Activated gamma-delta T cell (primary cell): ENCODE measurements at places on chromosomes 6 and 20.

DNA sequence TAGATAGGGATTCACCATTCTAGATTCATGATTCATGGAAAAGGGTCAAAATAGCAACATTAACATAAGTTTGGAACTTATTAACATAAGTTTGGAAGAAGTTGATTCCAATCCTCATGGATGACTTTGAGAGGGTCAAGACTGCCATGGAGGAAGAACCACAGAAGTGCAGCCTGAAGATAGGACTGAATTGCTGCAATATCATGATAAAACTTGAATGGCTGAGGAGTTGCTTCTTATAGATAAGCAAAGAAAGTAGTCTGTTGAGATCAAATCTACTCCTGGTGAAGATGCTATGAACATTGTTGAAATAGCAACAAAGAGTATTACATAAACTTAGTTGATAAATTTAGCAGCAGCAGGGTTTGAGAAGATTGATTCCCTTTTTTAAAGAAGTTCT, 62.2 kb downstream of the GMDS start:
- DNase-seq, result no peak

DNA sequence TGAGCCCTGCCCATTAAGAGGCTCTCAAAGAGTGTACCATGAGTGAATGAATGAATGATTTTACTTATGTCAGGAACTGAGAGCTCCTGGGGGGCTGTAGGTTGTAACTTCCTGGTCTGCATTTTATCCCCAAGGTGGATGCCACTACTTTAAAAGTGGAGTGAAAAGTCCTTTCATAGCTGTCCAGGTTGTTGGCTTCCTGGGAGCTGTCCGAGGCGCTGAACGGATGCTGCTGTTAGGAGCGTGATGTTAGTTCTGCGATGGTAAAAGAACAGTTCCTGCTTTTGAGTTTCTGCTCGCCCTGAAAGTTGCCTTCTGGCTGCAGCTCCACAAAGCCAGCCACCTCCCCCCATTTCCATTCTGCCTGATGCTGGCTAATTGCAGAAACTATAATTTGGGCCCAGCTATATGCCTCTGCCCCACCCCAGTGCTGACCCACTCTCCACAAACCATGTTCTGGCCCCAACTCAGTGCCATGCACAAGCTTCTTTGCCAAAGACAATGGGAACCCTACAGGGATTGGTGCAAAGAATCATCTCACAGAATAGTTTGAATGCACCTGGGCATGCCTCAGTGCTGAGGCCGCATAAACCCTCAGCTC, 330.9 kb upstream of the CDH4 start:
- DNase-seq, result no peak

GRCh38 chr6:27812078-27812804, 100.0 kb downstream of the OR2B2 start:
- no peak for DNase-seq

GRCh38 chr6:55040102-55040848, 134.0 kb upstream of the HCRTR2 start:
- no peak for DNase-seq

DNA sequence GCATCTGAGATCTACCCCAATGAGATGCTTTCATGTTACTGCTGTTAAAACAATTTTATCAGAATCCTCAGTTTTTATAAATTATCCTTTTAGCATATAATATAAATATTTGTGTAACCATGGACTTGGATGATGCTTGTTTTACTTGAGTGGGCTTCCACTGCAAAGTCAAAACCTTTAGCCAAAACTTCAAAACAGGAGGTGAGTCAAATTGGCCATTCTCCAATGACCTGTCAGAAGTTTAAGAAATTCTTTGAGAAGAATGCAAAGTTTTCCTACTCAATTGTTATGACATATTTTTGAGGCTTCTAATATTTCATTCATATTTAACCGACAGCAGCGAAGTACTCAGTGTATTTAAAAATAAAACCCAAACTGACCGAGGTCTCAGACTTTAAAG, 507.9 kb downstream of the EYS start:
- no peak for DNase-seq

DNA sequence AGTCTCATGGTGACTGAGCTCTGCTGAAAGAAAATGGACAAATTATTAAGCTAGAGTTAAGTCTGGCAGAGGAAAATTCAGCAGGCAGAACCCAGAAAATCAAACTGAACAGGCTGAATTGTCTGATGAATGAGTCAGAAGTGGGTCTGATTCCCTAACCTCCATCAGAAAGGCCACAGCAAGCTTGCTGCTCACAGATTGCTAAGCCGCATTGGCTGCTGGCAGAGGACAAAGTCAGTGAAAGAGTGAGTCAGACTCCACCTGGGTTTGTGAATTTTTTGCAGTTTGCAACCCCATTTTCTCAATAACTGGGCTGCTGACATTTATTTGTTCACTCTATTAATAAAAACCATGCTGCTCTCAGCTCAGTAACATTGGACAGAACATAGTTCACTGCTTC, 191.3 kb downstream of the EPM2A start:
- DNase-seq, result no peak

- no peak for DNase-seq
These were observed 405.0 kb downstream of the CDKAL1 start for GRCh38 chr6:20939161-20939775.

GRCh38 chr6:122014961-122015360, 384.5 kb upstream of the HSF2 start:
- no peak for DNase-seq

- DNase-seq, result no peak
These were observed 466 bp upstream of the PSMB1 start for GRCh38 chr6:170553534-170554012.

DNA sequence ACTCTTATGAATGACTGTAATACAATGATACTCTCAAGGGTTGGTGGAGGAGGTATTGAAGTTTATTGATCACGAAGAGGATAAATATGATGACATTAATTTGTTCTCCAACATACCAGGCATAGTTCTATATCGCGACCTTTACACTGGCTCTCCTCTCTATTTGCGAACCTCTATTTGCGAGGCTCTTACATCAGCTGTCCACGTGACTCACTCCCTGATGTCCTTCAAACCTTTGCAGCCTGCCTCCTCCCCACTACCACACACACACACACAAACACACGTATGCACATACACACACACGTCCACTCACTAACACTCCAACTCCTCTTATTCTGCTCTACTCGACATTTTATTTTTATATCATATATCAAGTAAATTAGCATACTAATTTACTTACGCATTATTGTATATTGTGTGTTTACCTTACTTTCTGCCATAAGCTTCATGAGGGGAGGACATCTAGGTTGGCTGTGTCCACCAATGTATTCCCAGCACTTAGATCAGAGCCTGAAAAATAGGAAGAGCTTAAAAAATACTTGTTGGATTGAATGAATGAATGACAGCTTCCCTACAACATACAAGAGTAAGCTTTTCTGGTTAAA, 53.3 kb upstream of the TNFRSF21 start:
- no peak for DNase-seq
